Cerebellar cortex (tissue), 1 donor: ENCODE measurements at places on chromosomes 7 and 10.

DNA sequence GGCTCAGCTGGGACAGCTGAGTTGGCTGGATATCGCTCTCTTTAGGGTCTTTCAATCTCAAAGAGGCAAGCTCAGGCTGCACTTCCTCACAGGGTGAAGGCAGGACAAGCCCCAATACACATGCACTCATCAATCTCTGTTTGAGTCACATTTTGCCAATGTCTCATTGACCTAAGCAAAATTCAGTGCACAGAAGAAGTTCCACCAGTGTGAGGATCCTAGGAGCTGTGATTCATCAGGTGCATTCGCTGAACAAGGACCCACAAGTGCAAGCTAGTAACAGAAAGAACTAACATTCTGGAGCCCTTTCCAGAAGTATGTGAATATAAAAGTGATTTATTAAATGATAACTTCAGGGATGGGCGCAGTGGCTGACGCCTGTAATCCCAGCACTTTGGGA is 477.2 kb downstream of the GPAM start:
- no peak for DNase-seq

- DNase-seq, result peak; percentile 86
Observed at GRCh38 chr7:69517985-69518704, 80.1 kb upstream of the AUTS2 start.

- DNase-seq, result no peak
Observed at GRCh38 chr10:61471491-61471890, 18.3 kb upstream of the TMEM26 start.

- DNase-seq, result no peak
Observed at GRCh38 chr10:78305311-78305710, 271.6 kb downstream of the RPS24 start.

- no peak for DNase-seq
Observed at GRCh38 chr7:115208710-115209560, 287.0 kb downstream of the MDFIC start.

GRCh38 chr10:10110844-10111490 is 906.7 kb upstream of the CELF2 start:
- no peak for DNase-seq

DNA sequence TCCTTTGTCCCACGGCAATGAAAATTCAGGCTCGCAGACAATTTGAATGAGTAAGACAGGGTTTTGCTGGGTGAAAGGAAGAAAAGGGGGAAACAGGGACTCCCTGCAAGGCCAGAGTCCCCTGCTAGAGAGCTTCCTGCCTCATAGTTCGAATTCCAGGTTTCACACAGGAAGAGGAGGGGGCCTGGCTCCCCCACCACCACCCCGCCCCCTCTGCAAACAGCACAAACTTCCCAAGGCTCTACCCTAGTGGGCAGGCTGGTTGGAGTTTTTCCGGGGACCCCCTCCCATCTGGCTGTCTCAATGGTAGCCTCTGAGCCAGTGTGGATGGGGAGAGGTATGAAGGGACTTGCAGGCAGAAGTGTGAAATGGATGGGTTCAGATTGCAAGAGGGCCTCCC is 57.4 kb upstream of the NEBL start:
- DNase-seq, result no peak

DNA sequence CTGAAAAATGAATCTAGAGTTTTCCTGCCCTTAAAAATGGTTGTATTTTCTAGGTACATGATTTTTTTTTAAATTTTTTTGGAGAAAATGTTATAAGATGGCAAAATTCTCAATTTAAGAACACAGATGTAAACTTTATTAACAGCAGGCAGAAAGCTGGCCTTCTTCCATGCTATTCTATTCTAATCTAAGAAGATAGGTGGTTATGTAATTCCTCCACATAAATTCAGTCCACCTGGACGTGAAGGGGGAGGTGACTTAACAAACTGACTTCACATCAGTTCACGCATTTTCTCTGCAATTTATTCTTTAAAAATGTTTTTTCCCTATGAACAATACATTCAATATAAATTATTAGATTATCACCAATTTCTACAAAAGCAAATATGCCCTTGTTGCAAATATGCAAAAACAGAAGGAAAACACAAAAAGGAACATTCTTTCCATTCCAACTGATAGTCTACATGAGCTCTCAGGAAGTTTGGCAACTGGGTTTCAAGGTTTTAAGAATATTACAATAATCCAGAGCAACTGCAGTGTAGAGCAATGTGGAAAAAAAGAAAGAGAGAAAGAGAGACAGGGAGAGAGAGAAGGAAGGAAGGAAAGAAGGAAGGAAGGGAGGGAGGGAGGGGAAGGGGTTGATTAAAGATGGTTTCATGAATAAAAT is 76.8 kb downstream of the HIBADH start:
- DNase-seq, result no peak

DNA sequence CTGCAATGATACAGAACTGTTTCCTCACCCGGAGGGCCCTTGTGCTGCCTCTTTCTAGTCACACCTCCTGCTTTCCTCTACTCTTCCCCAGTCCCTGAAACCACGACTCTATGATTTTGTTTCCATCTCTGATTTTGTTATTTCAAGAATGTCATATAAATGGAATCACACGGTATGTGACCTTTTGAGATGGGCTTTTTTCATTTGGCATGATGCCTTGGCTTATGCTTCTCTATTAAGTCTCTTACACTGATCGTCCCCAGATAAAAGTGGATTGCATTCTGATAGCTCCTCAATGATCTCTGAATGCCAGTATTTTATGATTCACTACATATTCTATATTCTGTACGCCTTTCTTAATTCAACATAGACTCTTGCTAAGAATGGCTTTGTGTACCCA is 78.2 kb downstream of the GALNT11 start:
- DNase-seq, result no peak

GRCh38 chr10:113945075-113945686 is 90.7 kb downstream of the NHLRC2 start:
- DNase-seq, result no peak

DNA sequence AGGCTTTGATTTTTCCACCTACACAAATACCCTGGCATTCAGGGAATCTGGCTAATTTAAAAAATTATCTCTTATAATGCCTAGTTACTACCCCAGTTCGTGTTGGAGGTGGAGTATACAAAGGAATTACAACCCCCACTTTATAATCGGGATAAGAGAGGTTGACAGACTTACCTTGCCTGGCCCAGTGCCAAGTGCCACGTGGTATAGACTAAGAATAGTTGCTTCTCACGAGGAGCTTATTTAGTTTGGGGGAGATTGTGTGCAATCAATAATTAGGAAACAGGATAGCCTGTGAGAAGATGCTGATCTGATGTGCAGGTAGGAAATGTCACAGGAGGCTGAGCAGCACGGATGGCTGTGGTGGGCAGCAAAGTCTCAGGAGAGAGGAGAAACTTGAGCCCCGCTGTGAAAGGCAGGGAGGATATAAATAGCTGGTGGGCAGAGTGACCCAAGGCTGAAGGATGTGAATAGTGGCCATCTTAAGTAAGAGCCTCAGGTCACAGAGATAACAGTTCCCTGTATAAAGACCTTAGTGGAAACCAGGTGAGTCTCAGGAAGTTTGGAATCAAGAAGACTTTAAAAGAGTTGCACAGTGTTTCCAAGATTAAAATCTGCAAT is 11.3 kb upstream of the ATXN7L1 start:
- no peak for DNase-seq

- peak; percentile 78 for DNase-seq
Observed at GRCh38 chr7:75762350-75762917, 9.6 kb downstream of the CCL26 start.

DNA sequence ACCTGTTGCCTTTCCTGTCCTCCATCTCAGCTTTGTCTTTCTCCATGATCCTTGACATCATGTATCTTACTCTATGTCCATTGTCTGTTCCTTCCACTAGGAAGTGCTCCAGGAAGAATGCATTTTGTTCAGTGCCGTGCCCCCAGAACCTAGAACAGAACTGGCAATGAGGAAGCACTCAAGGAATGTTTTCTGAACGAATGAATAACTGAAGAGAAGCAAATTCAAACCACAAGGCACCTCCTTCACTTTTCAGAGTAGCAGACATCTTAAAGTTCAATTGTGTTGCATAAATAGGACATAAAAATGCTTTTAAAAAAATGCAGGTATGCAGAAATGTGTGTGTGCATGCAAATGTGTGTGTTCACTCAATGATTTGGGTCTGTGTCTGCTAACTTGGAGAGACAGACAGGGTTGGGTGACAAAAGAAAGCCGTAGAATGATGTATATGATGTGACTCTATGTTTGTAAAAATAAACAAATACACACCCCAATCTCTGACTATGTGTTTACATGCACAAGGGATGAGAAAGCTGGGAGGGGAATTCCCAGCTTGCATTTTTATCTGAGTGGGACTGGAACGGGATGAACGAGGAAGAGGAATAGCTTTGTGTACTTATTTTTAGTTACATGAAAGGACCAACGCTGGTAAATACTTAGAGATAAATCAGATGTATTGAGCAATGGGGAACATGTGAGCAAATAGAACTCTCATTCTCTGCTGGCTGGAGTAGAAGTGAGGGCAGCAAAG is 237.7 kb downstream of the FANK1 start:
- no peak for DNase-seq

GRCh38 chr10:15068802-15069201 is 19.8 kb downstream of the ACBD7 start:
- no peak for DNase-seq

GRCh38 chr7:132793474-132793873 is 217.2 kb upstream of the PLXNA4 start:
- DNase-seq, result no peak

DNA sequence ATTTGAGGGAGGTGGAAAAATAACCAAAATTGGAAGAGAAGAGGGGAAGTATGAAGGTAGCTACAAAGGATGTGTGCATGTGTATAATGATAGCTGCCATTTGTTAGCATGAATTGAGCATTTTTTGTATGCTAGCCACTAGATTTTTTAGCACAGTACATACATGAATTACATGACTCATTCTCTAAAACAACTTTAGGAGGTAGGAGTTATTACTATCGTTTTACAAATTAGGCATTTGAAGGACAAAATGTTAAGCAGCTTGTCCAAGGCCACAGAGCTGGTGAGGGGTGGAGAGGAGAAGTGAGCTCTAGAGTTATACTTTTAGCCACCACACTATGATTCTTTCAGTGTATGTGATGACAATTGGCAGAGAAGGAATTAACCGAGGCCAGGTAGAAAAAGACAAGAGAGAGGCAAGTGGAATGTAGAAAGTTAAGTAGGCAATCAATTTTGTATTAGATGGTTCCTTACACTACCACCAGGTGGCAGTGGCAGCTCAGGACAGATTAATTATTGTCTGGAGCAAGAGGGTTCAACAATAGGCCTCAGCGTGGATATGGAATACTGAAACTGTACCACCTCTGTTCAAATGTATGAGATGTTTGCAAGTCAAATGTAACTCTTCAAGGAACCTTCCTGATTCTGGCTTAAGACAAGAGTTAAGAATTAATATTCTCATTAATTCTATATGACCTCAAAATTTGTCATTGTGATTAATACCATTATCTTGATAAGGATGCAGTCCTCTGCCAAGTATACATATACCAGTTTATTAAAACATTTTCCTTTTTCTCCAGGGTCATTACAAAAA is 128.0 kb downstream of the MBL2 start:
- DNase-seq, result peak; percentile 91

- no peak for DNase-seq
Observed at GRCh38 chr10:100531761-100532160, 2.1 kb upstream of the NDUFB8 start.

DNA sequence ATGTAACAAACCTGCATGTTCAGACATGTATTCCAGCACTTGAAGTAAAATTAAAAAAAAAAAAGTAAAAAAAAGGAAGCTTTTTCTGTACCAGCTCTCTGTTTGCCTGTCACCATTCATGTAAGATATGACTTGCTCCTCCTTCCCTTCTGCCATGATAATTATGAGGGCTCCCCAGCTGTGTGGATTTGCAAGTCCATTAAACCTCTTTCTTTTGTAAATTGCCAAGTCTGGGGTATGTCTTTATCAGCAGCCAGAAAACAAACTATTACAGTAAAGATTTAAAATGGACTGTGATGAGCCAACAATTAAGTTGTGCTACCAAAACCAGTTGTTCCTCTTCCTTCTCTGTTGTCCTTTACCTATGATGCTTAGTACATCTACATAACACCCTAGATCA is 619.6 kb downstream of the ARL4A start:
- no peak for DNase-seq

- no peak for DNase-seq
Observed at GRCh38 chr7:70572571-70572970, 559.4 kb upstream of the GALNT17 start.

GRCh38 chr7:26397796-26398426 is 106.2 kb downstream of the SNX10 start:
- peak; percentile 69 for DNase-seq

DNA sequence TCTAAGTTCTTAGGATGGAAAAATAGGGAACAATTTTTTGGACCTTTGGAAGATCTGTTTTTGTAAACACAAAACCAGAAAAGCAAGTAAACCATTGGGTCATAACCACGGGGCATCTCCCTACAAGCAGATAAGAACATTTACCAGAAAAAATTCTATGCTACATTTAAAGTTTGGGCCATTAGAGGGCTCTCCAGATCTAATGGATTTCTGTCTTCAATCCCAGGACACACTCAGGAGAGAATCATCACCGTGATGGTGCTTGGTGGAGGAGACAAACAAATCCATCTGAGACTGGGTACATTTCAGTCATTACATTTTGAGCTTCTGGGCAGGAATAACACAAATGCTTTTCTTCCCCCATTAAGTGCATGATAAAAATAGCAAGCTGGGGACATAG is 178.4 kb upstream of the TARP start:
- peak; percentile 74 for DNase-seq

GRCh38 chr7:134891696-134892678 is 94.3 kb upstream of the AGBL3 start:
- DNase-seq, result peak; percentile 62

GRCh38 chr7:7859411-7859810 is 109.2 kb upstream of the GLCCI1 start:
- DNase-seq, result no peak

GRCh38 chr10:112883360-112884178 is 66.5 kb upstream of the TCF7L2 start:
- DNase-seq, result no peak

GRCh38 chr7:158247758-158248487 is 339.7 kb downstream of the PTPRN2 start:
- DNase-seq, result no peak

- DNase-seq, result no peak
Observed at GRCh38 chr10:1345368-1345767, 289.2 kb downstream of the WDR37 start.
